ENCODE measurements at places on chromosomes 11 and 22.

DNA sequence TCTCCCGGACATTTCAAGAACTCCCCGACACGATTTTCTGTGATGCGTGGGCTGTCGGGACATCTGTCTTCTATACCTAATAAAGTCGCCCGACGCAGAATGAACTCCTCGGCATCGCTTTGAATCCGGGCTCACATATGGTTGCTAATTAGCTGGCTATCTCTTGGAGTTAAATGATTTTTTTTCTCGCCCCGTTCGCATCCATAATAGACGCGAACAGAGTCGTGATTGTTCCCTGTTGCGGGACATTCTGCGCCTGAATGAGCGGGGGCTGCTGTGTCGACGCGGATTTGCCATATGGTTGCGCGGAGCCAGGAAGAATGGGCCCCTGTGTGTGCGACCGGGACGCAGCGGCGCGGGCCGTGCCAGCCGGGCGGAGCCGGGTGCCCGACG lies 16.4 kb downstream of the CDKN1C start:
- DNase-seq, result no peak

DNA sequence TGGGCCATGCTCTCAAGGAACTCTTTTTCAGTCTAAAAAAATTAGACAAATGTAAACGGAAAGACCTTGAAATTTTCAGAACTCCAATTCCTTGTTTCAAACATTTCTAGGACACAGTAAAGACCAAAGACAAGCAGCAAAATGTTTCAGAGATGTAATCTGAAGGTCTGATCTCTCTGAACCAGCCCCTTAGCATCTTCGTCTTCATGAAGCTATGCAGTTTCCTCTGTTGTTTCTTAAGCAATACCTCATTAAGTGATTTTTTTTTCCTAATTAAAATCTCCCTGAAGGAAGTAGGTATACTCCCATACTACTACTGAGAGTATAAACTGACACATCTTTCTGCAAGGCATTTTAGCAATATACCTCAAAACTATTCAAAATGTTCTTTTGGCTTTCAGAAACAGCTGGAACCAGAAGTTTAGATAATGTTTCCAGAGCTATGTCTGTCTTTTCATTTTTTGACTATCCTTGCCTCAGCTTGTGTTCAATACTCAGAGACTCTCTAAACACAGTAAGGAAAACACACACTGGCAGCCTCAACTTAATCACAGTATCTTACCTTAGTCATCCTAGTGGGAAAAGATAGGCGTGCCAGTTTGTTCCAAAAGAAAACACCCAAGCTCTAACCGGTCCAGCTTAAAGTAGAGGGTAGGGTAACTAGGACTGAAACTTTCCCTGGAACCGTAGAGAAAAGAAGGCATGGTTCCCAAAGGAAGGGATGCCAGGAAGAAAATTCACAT lies 25.1 kb downstream of the SBF2 start:
- DNase-seq, result no peak

- no peak for DNase-seq
These were observed 83.3 kb downstream of the ATG16L2 start for GRCh38 chr11:72897506-72897905.

DNA sequence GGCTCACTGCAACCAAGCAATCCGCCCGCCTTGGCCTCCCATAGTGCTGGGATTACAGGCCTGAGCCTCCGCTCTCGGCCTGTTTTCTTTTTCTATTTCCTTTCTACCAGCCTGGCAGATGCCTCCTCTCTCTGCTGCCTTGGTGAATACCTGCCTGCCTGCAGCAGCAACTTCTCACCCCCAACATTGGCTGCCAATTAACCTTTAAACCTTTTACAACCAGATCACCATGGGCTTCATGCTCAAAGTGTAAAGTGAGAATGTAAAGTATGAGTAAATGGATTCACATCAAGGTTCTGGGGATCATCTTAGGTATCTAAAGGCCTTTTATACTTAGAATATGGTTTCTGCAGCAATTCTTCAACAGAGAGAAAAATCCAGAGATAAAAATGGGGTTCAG lies 13.0 kb upstream of the FCHSD2 start:
- no peak for DNase-seq

DNA sequence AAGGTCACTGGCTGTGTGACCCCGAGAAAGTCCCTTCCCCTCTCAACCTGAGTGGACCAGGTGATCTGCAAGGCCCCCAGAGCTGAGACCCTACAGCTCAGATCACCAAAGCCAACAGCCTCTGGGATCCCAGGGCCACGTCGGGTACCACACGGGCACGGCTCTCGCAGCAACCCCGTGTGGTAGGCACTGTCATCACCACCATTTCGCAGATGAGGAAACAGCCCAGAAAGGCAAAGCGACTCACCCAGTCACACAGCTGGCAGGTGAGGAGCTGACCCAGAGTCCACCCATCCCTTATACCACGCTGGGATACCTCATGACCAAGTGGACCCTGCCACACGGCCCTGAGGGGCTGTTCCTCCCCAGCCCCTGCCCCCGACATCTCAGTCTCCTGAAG lies 2.8 kb downstream of the ATP5MGL start:
- DNase-seq, result no peak

- DNase-seq, result no peak
These were observed 766 bp upstream of the CAPRIN1 start for GRCh38 chr11:34050581-34051348.

DNA sequence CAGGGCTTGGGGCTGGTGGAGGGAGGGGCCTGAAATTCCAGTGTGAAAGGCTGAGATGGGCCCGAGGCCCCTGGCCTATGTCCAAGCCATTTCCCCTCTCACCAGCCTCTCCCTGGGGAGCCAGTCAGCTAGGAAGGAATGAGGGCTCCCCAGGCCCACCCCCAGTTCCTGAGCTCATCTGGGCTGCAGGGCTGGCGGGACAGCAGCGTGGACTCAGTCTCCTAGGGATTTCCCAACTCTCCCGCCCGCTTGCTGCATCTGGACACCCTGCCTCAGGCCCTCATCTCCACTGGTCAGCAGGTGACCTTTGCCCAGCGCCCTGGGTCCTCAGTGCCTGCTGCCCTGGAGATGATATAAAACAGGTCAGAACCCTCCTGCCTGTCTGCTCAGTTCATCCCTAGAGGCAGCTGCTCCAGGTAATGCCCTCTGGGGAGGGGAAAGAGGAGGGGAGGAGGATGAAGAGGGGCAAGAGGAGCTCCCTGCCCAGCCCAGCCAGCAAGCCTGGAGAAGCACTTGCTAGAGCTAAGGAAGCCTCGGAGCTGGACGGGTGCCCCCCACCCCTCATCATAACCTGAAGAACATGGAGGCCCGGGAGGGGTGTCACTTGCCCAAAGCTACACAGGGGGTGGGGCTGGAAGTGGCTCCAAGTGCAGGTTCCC lies at the start of gene APOC3:
TSS of gene APOC3 (plus strand) at position 383 of the 659 bp plus-strand sequence. CDS start 676 bp downstream, outside the sequence.
- no peak for DNase-seq

DNA sequence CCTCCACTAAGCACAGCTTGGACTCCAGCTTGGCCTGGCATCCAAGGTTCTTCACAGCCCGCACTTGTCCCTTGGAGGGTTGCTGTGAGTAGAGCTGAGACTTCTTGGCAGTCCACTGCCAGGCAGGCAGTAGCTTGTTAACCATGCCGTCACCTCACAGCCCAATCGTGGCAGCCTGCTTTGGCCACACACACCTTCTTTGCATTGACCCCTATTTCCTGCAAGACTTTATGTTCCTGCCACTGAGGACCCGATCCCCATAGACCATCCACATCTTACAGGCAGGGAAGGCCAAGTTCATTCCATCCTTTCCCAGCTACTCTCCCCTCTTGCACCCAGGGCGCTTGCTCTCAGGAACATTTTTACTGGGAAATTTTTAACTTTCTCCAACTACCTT lies 2.5 kb upstream of the PYGM start:
- DNase-seq, result no peak

GRCh38 chr11:60169264-60169915 lies 13.5 kb downstream of the MS4A6A start:
- DNase-seq, result no peak

DNA sequence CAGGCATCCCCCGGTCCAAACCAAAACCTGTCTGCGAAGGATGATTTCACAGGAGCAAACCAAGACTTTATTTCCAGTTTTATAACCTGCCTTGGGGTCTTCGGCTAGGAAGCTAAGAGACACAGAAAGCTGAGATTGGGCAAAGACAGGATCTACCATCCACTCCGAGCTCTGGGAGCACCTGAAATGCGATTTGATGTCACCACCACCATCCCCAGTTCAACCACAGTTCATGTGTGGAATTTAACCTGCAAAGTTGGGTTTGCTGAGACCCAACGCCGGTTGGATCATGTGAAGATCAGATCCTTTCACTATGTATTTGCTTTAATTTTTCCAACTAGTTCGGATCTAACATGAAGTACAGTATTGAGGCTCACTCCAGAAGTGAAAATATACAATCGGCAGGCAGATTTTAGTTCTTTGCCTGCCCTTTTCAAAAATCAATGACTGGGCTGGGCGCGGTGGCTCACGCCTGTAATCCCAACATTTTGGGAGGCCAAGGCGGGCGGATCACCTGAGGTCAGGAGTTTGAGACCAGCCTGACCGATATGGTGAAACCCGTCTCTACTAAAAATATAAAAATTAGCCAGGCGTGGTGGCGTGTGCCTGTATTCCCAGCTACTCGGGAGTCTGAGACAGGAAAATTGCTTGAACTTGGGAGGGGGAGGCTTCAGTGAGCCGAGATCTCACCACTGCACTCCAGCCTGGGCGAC lies 1.4 kb upstream of the C11orf24 start:
- no peak for DNase-seq

DNA sequence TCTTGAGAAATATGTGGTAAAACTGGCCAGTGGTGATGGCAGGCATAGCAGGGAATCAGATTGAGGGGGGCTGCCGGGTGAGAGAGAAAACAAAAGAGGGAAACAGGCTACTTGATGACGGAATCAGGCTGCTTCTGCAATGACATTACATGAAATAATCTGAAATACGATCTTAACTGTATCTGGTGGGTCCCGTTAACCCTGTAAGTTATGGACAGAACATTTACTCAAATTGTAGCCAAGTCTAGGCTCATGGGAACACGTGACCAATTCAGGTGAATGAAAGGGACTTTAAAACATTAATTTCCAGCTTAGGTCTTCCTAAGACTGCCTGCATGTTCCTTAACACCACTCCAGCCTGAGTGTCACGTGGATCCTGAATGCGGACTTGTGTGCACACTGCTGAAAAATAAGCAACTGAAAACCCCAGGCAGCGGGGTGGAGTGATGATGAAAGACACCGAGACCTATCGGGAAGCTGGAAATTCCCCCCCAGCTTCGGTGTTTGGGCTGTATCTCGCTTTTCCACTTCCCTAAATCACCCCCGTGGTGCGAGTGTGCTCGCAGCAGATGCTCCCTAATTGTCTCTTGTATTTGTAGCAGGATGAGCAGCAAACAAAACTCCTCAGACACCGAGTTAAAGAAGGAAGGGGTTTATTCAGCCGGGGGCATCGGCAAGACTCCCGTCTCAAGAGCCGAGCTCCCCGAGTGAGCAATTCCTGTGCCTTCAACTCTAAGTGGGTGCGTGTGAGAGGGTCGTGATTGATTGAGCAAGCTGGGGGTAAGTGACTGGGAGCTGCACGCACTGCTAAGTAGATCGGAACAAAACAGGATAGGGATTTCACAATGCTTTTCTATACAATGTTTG lies 145.0 kb upstream of the GRK3 start:
- no peak for DNase-seq

DNA sequence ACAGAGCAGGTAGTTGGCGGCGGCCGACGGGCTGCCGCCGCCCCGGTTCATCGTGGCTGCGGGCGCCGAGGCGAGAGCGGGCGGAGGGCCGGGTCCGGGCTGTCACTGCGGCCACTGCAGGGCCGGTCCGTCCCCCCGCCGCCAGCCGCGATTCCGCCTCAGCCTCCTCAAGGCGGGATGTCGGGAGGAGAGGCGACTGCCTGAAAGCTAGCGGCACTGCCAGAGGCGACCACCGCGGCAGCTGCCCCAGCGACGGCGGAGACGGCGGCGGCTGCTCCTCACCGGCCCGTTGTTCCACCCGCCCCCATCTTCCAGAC lies 234 bp downstream of the SESN3 start:
- no peak for DNase-seq

DNA sequence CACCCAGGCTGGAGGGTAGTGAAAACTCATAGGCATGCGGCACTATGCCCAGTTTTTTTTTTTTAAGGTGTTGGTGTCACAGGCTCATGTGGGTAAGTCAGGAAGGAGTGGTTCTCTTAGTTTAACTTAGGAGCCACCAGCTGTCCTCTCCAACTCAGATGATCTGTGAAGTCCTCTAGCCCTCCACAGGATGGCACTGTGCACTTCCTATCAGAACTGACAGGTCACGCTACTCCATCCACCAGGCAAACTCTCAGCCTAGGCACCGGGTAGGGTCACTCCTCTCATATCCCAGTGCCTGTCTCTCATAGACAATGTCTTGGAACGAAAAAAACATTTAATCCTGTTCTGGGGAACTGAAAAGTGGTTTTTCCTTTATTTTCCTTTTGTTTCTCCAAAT lies 16.5 kb downstream of the NAP1L4 start:
- DNase-seq, result peak; percentile 47

GRCh38 chr22:19891317-19892256 lies 36.9 kb upstream of the GNB1L start:
- DNase-seq, result peak; percentile 76

- no peak for DNase-seq
These were observed 51.1 kb upstream of the CFAP300 start for GRCh38 chr11:101996111-101996510.

GRCh38 chr11:16989554-16989953 lies 24.7 kb downstream of the PLEKHA7 start:
- DNase-seq, result no peak

- DNase-seq, result no peak
These were observed 4.2 kb downstream of the MYRF start for GRCh38 chr11:61756452-61757212.

- DNase-seq, result no peak
These were observed 23.0 kb downstream of the MYBPC3 start for GRCh38 chr11:47329431-47329986.

GRCh38 chr11:87036756-87037449 lies 831 bp upstream of the TMEM135 start:
- no peak for DNase-seq

- DNase-seq, result no peak
These were observed 15.7 kb downstream of the NAP1L4 start for GRCh38 chr11:2976294-2977063.

GRCh38 chr11:46948378-46949131 lies 12.0 kb downstream of the CSTPP1 start:
- DNase-seq, result no peak

- no peak for DNase-seq
These were observed 22.5 kb downstream of the TRIM29 start for GRCh38 chr11:120115272-120116000.

DNA sequence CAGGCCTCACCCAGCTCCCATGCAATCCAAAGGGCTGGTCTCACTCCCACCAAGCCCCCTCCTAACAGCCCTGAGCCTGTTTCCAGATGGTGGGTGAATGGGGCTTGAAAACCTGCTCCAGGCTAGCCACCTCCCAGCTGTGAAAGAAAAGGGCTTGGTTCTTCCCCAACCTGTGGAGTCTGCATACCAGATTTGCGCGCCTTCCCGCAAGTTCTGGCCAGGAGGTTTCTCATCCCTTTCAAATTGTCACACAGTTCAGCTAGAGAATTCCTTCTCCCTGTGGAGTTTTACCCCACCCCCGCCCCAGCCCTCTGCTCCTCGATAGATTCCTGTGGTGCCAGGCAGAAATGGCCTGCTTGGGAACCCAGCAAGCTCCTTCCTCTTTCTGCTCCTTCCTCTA lies 734.6 kb upstream of the FAT3 start:
- DNase-seq, result no peak

GRCh38 chr11:93663021-93663420 lies 1.5 kb downstream of the CEP295 start:
- no peak for DNase-seq

- DNase-seq, result no peak
These were observed 38.1 kb downstream of the AHNAK start for GRCh38 chr11:62508336-62509058.
